ENCODE measurements at places on chromosomes 7 and 10.

DNA sequence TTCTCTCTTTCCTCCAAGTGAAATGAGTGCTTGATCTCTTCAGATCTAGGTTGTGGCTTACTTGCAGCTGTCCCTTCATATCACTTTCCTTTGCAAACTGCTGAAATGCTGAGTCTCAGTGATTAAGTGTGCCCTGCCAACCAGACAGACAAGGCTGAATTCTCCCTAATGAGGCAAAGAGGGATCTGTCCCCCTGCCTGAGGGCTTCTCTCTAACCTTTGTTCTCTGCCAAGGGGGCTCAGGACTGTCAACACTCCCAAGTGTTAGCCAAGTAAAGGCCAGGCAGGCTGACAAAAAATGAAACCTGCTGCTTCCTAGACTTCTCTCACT lies at the start of gene MSS51:
MSS51 (minus strand) TSS at position 24 of the 330 bp plus-strand sequence. CDS start 5,277 bp downstream, outside the sequence.
- DNase-seq, result peak; percentile 81

DNA sequence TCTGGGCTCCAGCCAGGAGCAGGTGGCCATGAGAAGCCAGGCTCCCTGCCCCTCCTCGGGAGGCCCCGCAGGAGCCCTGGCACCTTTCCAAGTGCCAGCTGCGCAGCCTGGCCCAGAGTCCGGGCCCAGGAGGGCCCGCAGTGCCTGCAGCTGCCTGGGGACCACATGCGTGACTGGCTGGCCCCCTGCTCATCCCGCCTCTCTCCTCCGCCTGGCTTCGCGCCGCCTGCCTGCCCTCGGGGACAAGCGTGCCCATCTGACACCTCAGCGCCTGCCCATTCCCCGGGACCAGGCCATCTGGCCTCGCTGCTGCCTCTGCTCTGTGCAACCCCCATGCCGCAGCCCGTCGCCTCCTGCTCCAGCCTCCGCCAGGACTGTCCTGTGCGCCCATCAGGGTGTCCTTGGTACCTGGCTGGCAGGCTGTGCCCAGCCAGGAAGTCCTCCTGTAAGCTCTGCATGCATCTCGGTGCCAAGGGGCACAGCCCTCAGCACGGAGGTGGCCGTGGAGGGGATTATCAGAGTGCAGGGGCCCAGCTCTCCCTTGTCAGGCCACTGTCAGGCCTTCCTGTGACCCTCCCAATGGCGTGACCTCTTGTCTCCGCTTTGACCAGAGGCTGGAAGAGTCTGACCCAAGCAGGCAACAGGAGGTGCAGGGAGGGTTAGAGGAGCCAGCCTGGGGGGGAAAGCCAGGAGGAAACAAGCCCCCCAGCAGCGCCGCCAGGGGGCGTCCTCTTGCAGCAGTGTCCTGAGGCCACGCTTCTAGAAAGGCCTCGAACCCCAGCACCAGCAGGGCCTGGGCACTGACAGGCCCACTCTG lies 50.5 kb downstream of the TMEM209 start:
- peak; percentile 94 for DNase-seq

- DNase-seq, result no peak
Measured at GRCh38 chr10:114087655-114088054, 44.0 kb downstream of the ADRB1 start.

DNA sequence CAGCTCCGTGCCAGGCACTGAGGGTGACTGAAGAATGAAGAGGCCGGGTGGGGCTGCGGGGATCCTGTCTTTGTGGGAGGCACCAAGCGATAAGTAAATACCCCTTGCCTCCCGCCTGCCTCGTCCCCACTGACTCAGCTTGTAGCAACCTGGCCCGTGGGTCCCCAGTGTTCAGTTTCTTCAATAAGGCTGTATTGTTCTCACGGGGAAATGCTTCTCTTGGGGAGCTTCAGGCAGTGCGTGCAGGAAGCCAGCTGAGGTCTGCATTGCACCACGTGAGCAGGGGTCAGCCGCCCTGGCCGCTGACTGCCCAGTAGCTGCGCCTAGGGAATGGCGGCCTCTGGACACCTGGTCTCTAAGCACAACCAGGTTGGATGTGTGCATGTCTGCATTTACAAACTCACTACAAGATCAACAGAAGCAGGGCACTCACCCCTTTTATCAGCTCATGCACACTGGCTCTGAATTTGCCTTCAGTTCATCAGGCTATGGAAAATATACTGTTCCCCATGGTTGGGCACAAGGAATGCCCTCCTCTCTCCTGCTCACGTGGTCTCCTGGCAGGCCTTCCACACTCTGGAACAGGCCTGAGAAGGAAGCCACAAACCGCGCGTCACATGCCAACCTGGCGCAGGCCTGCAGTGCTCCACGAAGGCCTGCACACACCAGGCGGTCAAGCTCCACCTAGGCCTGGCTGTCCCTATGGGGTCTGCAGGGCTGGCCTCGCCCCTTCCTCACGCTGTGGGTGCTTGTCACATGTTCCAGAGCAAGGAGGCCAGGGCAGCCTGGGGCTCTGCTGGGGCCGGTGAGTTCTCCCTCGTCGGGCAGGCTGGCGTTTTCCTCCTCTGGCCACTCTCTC lies 135.7 kb upstream of the RNF32 start:
- DNase-seq, result no peak

- no peak for DNase-seq
Measured at GRCh38 chr7:112882511-112882910, 92.3 kb upstream of the TMEM168 start.

- no peak for DNase-seq
Measured at GRCh38 chr10:121500701-121501332, 97.4 kb downstream of the FGFR2 start.

GRCh38 chr7:44696728-44697127 lies 51.9 kb upstream of the ZMIZ2 start:
- DNase-seq, result no peak

DNA sequence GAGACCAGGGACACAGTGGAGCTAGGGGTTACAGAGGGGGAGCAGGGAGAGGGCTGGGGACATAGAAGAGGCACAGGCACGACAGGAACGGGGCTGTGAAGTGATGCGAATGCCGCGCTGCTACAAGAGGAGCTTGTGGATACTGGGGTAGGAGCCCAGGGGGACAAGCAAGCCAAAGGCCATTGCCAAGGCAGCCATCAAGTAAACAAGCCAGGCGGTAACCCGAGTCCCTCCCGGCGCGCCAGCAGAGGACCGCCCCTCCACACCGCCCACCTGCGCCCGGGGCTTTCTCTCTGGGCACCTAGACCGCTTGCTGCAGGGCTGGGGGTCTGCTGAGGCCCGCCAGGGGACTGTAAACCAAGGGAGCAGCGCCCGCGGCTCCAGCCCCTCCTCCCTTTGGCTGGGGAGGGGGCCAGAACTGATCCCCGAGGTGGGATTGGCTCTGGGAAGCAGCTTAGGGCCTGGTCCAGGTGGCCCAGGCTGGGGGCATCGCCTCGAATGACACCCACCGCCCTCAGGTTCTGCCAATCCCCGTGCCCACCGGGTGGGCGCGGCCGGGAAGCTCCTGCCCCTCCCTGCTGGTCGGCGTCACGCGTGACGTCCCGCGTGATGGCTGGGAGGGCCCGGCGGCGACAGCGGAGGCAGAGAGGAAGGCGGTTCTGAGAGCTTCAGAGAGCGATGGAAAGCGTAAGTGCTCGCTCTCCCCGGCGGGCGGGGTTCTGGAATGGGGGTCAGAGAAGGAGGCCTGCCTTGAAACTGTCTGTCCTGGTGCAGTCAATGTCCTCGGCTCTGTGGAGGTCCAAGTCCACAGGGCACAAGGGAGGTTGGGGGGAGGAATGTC lies 982 bp downstream of the SFXN3 start:
- peak; percentile 54 for DNase-seq

GRCh38 chr7:68038621-68039314 lies 1042.1 kb downstream of the TYW1 start:
- no peak for DNase-seq

- DNase-seq, result no peak
Measured at GRCh38 chr10:129967579-129968019, 3.5 kb upstream of the EBF3 start.

GRCh38 chr7:123637203-123637602 lies 18.5 kb upstream of the LMOD2 start:
- DNase-seq, result no peak

- no peak for DNase-seq
Measured at GRCh38 chr7:42645906-42646305, 266.0 kb downstream of the C7orf25 start.

DNA sequence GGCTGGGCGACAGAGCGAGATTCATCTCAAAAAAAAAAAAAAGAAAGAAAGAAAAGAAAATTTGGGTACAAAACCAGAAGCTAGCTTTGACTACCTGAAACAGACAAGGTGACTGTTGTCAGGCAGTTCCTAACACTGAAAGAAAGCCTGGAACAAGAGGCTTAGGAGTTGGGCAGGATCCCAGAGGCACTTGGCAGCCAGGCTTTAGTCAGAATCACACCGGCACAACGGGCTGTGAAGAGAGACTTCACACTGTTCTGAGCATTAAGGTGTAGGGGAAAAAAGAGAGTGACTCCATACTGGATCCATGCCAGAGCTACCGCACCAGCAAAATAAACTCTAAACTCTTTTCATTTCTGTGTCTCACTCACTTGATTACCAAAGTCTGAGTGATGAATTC lies 130.8 kb downstream of the ZNF467 start:
- DNase-seq, result no peak

DNA sequence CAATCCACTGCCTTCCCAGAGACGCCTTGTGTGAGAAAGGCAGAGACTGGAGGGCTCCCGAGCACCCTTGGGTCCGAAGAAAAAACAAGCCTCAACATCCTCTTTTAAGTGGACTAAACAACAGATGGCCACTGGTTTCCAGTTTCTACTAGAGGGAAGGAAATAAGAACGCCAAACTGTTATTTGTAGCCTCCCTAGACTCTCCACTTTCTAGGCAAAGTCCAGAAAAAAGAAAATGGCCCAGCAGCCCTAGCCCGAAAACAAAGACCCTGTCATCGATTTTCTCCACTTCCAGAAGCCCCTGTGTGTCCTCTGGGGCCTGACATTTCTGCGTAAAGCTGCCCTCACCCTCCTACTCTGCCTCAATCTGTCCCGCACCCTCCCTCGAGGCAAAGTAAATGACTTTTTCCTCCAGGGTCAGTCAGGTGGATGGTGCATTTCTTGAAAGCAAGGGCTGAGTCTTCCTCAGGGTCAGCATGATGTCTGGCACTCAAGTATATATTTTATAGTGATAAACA lies 6.0 kb downstream of the RGS10 start:
- no peak for DNase-seq

DNA sequence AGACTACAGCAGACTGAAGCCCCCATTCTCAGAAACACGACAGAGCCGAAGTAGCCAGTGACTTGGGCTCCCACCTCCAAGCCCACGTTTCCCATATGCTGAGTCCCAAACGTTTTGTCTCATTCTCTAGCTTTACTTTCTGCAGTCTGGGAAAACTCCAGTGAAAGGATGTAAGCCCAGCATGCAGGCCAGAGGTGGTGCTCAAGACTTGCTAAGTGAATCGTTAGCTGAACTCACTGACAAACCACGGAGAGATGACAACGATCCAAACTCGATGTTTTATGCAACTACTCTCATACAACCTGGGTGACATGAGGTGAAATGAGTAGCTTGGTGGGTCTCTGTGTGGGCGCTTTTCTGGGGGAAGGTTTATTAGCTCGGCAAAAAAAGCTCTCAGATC lies 731.8 kb downstream of the SUGCT start:
- DNase-seq, result no peak

DNA sequence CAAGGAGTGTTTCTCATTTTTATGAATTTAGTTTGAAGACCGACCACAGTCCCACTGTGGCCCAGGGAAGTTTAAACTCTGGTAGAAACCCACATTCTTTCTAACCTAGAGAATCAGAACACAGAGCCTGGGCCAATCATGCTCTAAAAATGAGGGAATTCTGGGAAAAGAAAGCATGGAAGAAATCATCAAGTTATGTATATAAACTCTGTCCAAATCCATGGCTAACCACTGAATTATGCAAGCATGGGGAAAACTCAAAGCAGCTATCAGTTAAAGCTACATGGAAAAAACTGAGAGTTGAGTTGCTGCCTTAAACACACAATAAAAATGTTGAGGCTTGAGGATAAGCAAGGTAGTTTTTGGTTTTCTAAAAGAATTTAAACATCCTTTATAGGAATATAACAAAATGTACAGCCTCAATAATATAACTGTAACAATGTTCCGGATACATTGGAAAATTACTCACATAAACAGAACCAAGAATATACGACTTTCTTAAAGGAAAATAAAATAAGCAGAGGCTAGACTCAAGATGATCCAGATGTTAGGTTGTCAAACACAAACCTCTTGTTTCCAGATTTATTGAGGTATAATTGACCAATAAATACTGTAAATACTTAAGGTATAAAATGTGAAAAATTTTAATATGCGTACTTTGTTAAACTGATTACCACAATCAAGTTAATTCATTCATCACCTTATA lies 311.2 kb upstream of the GNAI1 start:
- no peak for DNase-seq

DNA sequence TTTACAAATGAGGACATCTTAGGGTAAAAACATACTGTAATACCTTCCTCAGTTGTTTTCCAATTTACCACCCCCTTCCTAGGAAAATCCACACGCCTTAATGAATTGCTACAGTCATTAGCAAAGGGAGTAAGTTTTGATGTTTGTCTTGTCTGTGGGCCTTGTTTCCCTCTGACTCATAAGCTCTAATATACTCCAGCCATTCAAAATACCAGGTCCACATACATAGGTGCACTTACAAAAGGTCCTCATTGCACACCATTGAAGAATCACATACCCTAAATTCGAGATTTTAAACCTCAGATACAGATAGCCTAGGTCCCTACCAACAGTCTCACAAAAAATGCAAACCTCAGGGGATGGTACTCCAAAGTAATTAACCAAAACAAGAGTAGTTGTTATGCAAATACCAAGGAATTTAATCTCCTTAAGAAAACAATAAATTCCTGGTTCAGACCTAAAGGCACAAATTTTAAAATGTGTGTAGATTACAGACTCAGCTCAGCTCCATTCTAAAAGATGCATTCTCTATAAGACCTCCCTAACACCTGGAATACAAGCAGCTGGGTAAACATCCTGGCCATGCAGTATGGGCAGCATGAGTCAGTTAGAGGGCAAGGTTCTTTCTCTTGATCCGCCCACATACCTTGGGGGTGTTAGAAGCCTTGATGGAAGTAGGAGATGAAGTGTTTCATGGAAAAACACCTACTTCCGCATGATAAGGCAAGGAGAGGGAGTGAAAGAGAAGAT lies 3.0 kb upstream of the LIPK start:
- DNase-seq, result peak; percentile 98

DNA sequence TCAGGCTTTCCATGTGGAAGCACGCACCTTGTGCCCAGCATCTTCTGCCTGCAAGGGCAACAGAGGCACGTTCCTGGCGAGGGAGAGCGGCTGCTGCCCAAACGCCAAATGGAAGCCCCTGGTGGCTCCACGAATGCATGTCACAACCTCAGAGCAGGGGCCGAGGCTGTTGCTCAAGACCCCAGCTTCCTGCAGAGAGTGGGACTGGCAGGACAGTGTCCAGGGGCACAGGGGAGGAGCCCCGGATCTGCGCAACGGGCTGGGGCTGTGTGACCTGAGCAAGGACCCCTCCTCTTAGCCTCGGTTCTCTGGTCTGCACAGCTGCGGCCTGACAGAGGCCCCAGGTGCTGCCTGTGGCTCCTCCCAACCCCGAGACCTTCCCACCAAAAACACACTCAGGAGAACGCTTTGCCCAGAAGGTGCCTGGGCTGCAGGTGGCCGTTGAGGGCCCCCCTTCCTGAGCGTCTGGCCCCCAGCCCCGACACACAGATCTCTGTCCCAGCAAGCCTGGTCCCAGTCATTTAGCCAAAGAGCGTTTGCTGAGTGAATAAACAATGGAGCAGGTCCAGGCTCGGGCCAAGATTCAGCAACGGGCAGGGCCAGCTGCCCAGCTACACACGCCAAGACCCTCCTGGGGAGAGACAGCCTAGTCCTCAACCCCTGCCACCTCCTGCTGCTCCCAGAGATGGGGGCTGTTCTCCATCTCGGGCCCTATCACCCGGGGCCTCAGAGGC lies 1.2 kb downstream of the MICALL2 start:
- DNase-seq, result peak; percentile 19

GRCh38 chr7:143906895-143907294 lies 4.9 kb upstream of the TCAF1 start:
- DNase-seq, result no peak

Measured in NCI-H146 (cell line).